ENCODE measurements at places on chromosomes 5 and 9. TPM values are rescaled to one million over a fixed set of nuclear protein-coding genes. Genes with fewer than 3 reads are reported as not detected.

Gene SUSD3
- total RNA-seq: 0.54 TPM

DNA sequence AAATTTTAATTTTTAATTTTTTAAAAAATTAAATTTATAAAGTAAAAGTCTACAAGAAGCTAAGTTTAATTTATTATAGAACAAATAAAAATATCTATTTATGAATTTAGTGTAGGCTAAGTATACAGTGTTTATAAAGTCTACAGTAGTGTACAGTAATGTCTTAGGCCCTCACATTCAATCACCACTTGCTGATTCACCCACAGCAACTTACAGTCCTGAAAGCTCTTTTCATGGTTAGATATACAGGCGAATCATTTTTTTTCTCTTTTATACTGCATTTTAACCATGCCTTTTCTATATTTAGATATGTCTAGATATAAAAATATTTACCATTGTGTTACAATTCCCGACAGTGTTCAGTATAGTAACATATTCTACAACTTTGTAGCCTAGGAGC, 55.9 kb downstream of the PCSK1 start:
- no peaks in the 10 kb centered on the region for H3K36me3 ChIP-seq
- no peak for DNase-seq
- H3K4me3 ChIP-seq: no peak overlapping the region
- H3K27me3 ChIP-seq: no peaks in the 10 kb centered on the region
- H3K27ac ChIP-seq: no peak overlapping the region
- no peaks in the 10 kb centered on the region for H3K4me1 ChIP-seq

DNA sequence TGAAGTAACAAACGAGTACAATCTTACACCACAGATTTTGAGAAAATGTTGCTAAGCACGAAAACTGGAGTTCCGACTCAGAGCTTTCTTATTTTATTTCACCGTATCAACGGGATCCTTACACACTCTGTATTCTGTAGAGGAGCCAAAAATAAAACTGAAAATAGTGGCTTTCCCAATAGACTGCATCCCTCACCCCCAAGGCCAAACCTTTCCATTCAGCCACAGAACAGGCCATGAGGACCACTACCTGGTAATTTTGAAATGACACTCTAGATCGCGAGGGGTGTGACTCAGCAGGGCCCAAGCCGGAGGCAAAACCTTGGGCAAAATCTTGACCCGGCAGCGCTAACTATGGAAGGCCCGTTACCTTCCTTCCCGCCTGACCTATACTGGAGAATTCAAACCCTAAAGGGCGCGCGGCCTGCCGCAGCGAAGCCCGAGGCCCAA, 432 bp downstream of the HSPA9 start:
- peaks cover 25% of the 10 kb centered on the region for H3K4me1 ChIP-seq
- H3K4me3 ChIP-seq: peak overlapping the region; percentile 89
- no peaks in the 10 kb centered on the region for H3K27me3 ChIP-seq
- peaks cover 20% of the 10 kb centered on the region for H3K36me3 ChIP-seq
- no peak for DNase-seq

- peak overlapping the region; percentile 78 for H3K4me3 ChIP-seq
- DNase-seq: no peak
- peaks cover 20% of the 10 kb centered on the region for H3K36me3 ChIP-seq
- H3K27me3 ChIP-seq: no peaks in the 10 kb centered on the region
- peaks cover 18% of the 10 kb centered on the region for H3K4me1 ChIP-seq
- peak overlapping the region; percentile 82 for H3K27ac ChIP-seq
These were observed 1.3 kb downstream of the ENC1 start for GRCh38 chr5:74638970-74639806.

- no peak for DNase-seq
- no peaks in the 10 kb centered on the region for H3K36me3 ChIP-seq
- H3K27me3 ChIP-seq: no peaks in the 10 kb centered on the region
- H3K4me1 ChIP-seq: no peaks in the 10 kb centered on the region
These were observed 133.8 kb upstream of the DAB2 start for GRCh38 chr5:39558541-39558940.

DNA sequence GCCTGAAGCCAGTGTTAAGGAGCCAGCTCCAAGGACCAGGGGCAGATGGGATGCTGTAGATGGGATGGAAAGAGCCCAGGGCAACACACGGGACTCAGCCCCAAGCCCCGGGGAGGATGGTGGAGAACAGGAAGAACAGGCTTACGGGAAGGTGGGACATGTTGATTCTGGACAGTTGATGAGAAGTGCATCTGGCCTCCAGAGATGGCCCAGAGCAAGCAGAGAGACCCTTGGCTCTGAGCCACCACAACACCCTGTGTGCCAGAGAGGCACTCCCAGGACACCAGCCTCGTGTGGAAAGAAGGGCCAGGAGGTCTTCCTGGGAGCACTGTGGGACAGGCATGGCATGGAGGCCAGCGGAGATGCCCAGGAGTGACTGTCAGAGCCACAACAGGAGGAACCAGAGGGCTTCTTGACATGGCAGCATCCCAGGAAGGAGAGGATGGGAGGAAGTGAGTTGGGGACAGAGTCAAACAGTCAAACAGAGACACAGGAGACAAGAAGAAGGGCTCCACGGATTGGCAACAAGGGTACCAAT, 156.3 kb upstream of the MVB12B start:
- peaks cover 3% of the 10 kb centered on the region for H3K27me3 ChIP-seq
- no peaks in the 10 kb centered on the region for H3K36me3 ChIP-seq
- no peak overlapping the region for H3K4me3 ChIP-seq
- no peak for DNase-seq
- no peak overlapping the region for H3K27ac ChIP-seq

Data from psoas muscle (tissue), 8 donors.